ENCODE measurements at places on chromosomes 16 and 17. TPM values are rescaled to one million over a fixed set of nuclear protein-coding genes. Genes with fewer than 3 reads are reported as not detected.

DNA sequence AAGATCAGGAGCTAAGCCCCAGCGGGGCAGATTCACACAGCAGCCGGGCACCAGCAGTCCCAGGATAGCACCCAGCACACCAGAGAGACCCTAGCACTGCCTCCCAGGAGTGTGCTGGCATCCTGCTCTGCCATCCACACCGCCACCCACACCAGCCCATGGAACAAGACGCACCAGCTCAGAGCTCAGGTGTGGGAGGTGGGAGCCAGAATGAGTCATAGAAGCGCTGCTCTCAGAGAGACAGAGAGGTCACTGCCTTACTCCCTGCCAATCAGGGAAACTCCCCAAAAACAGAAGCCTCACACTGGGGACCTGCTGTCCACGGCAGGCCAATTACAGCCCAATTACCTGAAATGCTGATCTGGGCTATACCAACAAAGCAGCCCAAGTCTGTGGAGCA is 64.9 kb downstream of the CDYL2 start:
- DNase-seq, result no peak

GRCh38 chr17:76868176-76868668 is at the start of gene MGAT5B:
MGAT5B (plus strand) TSS chr17:76868404; CDS start chr17:76869030, 626 bp downstream.
- no peak for DNase-seq

DNA sequence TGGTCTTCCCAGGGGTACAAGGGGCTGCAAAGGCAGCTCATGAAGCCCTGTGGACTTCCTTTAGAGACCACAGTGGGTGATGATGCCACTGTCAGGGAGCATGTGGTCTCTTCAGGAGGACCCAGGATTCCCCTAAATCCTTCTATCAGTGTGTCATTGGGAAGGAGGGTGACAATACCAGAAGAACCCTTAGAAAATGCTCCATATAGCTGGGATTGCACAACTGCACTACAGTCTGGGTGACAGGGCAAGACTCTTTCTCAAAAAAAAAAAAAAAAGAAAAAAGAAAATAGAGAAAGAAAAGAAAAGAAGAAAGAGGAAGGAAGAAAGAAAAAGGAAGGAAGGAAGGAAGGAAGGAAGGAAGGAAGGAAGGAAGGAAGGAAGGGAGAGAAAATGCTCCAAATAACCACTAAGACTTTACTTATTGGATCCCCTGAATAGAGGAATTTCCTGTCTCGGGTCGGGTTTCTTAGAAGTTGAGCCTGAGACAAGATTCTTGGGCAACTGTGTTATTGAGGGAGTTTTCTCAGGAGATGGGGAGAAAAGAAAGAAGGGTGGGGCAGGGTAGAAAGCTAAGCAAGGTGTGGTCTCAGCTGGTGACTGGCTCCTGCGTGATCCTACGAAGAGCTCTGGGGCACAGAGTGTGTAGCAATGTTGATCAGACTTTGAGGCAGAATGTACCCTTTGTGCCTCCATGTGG is 83.1 kb upstream of the DNAH9 start:
- no peak for DNase-seq

- peak; percentile 81 for DNase-seq
These were observed 2.7 kb upstream of the HES7 start for GRCh38 chr17:8126491-8127066.

TBC1D28 gene
- not detected for total RNA-seq

DNA sequence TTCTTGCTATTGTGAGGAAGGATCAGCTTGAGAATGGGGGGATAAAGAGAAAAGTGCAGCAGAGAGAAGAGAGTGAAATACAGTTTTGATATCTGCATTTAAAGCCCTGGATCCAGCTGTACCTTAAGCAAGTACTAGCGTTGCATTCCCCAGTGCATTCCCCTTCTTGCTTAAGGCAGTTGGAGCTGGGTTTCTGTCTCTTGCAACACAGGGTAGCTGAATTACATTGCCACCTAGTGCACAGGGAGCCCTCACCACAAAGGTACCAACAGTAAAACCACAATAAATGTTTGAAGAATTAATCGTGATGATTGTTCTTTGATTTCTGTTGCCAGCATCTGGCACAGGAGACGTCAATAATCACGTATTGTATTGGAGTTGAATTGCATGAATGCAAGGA is 588.7 kb downstream of the RBFOX1 start:
- no peak for DNase-seq

All from cardiac septum (tissue), 1 donor.